ENCODE measurements at places on chromosomes 16 and 17.

DNA sequence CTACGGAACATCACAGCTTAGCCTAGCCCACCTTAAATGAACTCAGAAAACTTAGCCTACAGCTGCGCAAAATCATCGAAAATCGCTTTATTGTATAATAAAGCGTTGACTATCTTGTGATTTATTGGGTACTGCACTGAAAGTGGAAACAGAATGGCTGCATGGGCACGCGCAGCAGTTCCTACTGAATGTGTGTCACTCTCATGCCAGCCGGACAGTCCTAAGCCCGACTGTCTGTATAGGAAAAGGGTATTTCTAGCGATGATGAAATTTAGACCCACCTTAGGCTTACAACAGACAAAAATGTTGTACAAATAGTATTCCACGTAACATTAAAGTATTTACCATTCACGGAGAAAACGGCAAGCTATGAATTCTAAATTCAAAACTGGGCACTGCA lies 9.3 kb downstream of the FBXO31 start:
- H3K36me3 ChIP-seq: no peaks in the 10 kb centered on the region
- no peaks in the 10 kb centered on the region for H3K4me1 ChIP-seq
- H3K27ac ChIP-seq: no peak overlapping the region
- no peak for DNase-seq

DNA sequence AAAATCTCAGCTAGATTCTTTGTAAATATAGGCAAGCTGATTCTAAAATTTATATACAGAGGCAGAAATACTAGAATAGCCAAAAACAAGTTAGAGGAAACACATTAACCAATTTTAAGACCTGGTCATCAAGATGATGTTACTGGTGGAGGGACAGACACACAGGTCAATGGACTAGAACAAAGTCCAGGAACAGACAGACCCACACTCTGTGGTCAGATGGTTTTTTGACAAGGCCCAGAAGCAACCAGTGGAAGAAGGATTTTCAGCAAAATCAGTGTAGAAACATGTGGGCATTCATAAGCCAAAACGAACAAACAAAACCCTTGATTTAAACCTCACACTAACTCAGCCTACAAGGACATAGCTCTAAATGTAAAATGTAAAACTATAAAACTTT lies 99.7 kb upstream of the METRNL start:
- DNase-seq: no peak
- no peak overlapping the region for H3K4me3 ChIP-seq
- H3K4me1 ChIP-seq: no peaks in the 10 kb centered on the region
- no peaks in the 10 kb centered on the region for H3K36me3 ChIP-seq

GRCh38 chr17:1800712-1801111 lies 29.0 kb downstream of the SMYD4 start:
- H3K36me3 ChIP-seq: peaks cover 14% of the 10 kb centered on the region
- no peak overlapping the region for H3K27ac ChIP-seq
- H3K27me3 ChIP-seq: no peaks in the 10 kb centered on the region

DNA sequence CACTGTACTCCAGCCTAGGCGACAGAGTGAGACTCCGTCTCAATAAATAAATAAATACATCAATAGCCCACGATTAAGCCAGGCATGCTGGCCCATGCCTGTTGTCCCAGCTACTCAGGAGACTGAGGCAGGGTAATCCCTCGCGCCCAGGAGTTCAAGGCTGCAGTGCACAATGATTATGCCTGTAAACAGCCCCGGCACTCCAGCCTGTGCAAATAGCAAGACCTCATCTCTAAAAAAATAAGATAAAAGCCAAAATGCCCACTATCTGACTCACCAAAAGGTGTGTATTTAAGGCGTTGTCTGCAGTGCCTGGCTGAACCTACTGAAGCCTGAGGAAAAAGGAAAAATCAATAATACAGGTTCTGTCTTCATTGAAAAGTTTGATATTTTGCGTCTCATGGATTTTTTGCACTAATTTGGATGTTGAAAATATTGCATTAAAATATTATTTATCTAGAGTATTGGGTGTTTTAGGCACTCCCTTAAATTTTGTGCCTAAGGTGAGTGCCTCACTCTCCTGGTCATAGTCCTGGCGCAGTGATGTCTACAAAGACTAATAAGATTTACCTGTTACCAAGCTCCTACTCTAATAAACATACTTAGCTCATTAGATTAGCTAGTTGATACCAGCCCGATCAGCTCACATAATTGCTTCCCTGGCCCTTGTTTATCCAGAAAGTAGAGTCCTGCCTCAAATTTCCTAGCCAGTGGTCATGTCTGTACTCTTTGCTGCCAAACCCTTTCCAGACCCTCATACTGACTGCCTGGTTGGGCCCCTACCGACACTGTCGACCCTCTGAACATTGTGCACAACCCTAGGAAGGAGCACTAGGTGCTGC lies 24.7 kb upstream of the TOB1 start:
- no peaks in the 10 kb centered on the region for H3K27me3 ChIP-seq
- no peak overlapping the region for H3K27ac ChIP-seq
- no peak overlapping the region for H3K4me3 ChIP-seq
- no peaks in the 10 kb centered on the region for H3K36me3 ChIP-seq
- DNase-seq: no peak
- H3K4me1 ChIP-seq: no peaks in the 10 kb centered on the region
